GM23248 (cell line): ENCODE measurements at places on chromosomes 4 and X. TPM values are rescaled to one million over a fixed set of nuclear protein-coding genes. Genes with fewer than 3 reads are reported as not detected.

Gene NXT2
- polyA plus RNA-seq, result 5.9 and 6.9 TPM in 2 replicates

DNA sequence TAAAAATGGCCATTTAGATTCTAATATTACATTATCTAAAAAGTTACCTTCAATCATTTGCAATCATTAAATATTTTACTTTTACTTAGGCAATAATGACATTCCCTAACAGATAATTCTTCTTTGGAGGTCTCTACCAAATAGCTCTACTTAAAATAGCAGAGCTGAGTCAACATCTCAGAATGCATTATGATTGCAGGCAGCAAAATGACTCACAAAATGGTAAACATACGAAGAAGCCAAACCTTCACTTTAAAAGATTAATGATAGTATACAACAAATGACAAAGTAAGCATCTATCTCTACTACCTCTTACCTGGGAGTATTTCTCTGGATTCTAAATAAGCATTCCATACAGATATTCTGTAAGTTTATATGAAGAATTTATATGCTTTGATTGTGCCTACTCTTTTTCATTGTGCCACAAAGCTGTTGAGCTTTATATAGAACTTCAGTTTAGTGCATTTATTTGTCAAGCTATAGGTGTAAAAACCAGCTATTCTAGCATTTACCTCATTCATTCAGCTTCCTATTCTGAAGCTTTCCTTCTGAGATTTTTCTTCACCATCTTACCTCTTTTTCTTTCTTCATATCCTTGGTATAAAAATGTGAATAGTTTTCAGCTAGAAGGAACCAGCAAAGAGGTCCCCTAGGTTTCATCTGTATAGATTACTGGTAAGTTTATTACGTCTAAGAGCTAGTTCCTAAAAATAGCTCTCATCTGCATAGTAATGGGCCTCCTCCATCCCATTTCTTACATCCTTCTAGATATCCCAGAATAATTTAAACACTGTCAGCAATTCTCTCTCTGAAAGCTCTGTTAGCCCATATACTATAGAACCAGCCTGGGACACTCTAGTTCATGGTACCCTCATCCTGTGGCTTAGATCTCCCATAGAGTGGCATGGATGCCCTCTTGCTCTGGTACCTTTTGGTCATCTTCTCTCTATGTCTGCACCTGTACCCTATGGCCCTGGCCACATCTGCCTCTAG lies 17.2 kb upstream of the SPCS3 start:
- peak; percentile 88 for DNase-seq

- DNase-seq, result peak; percentile 98
Observed at GRCh38 chr4:7828011-7828720, 111.5 kb downstream of the AFAP1 start.

- DNase-seq, result no peak
Observed at GRCh38 chr4:188078116-188078515, 31.3 kb downstream of the TRIML2 start.

DNA sequence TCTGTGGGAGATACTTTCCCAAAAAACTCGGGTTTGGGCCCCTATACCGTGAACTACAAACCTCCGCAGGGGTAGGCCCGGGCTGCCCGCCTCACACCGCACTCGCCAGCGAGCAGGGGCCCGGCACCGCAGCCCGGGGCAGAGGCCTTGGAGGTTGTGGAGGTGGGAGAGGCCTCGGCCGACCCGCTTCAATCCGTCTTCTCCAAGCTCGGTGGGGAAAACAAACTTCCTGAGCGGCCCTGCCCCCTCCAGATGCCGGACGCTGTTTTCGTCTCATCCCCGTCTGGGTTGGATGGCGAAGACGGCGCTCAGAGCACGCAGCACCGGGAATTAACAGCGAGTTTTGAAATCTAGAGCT lies 442 bp upstream of the MCUB start:
- DNase-seq, result peak; percentile 69

DNA sequence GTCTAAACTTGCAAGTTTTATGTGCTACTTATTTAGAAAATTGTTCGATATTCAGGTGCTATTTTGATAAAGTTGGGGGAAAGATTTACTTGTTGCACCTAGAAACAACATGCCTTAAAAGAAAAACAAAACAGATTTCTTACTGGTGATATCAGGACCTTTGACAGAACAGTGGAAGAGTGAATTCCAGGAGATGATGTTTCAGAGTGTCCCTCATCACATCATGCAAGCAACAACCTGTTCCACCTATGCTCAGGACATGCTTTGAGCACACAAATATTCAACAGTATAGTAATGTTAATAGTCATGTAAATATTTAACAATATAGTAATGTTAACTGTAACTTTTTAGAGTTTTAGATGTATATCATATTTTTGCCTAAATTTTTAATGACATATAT lies 23.9 kb upstream of the RNF128 start:
- DNase-seq, result no peak

- DNase-seq, result no peak
Observed at GRCh38 chr4:80090090-80090489, 17.1 kb upstream of the ANTXR2 start.

DNA sequence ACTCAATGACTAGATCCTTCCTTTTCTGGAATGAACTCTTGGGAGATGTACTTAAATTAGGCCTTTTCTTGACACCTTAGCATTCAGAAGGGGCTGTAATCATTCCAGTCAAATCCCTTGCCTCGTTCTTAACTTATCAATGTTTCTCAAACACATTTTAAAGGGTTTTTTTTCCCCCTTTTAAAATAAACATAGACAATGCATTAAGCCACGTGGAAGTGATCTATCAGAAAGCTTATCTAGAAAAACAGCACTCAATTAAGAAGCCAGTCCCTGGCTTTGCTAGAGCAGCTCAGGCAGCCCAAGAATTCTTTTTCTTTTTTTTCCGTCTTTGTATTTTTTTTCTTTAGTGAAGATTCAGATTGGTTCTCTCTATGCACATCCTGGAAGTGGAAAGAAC lies 118.2 kb downstream of the PCDH7 start:
- DNase-seq, result no peak
